Foreskin keratinocyte (primary cell): ENCODE measurements at places on chromosomes 6 and 20. TPM values are rescaled to one million over a fixed set of nuclear protein-coding genes. Genes with fewer than 3 reads are reported as not detected.
A peak's percentile ranks its signal among the peaks of the same experiment; 100 is the strongest.

Gene RBPJL
- not detected in 2 replicates for total RNA-seq

DNA sequence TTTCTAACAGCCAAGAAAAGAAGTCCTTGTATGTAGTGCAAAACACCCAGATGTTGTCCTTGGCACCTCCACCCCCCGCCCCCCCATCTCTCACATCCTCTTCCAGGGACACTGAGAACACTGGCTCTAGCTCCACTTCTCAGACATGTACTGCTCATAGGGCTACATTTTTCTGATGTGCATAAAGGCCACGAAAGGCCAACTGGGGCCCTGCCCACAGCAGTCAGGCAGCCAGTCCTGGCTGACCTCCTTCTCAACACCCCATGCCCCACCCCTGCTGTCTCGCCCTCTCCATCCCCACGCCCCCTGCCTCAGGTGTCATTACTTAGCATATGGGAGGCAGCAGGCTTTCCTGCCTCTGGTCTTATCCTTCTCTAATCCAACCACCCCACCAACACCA lies 11.3 kb downstream of the GABRR1 start:
- no peak for DNase-seq

- no peak for DNase-seq
These were observed 28.8 kb downstream of the MTRES1 start for GRCh38 chr6:107056796-107057195.

Gene OR2B6
- total RNA-seq = not detected in 2 replicates

- DNase-seq = peak; percentile 51
These were observed 35.1 kb downstream of the TIAM2 start for GRCh38 chr6:155030148-155030720.

DNA sequence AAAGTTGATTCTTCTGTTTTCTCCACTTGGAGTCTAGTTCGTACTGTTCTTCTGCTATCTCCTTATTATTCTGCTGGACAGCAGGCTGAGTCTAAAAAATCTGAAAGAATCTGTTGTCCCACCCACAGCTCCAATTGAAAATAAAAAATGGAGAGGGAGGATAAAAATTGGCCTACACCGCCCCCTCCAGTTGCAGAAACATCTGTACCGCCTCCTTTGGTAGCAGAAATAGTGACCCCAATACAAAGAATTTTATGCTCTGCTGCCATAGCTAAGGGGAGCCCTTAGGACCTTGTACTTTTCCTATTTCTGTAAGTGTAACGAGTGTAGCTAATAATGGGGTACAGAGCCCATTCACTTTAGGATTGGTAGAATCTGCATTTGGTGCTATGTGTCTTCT lies 4.9 kb upstream of the FKBP1A start:
- DNase-seq = no peak

Gene SPAG4
- 1.5 and 3.2 TPM in 2 replicates for total RNA-seq

DNA sequence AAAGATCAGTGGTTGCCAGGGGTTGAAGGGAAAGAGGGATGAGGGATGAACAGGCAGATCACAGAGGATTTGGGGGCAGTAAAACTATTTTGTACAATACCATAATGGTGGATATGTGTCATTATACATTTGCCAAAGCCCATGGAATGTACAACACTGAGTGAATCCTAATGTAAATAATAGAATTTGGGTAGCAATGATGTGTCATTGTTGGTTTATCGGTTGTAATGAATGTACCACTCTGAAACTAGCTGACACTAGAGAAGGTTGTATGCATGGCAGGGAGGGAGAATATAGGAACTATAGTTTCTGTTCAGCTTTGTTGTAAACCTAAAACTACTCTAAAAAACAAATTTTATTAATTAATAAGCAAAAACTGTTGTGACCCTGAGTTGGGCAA lies 17.8 kb upstream of the ASF1A start:
- no peak for DNase-seq

Gene BTN1A1
- not detected in 2 replicates for total RNA-seq

DNA sequence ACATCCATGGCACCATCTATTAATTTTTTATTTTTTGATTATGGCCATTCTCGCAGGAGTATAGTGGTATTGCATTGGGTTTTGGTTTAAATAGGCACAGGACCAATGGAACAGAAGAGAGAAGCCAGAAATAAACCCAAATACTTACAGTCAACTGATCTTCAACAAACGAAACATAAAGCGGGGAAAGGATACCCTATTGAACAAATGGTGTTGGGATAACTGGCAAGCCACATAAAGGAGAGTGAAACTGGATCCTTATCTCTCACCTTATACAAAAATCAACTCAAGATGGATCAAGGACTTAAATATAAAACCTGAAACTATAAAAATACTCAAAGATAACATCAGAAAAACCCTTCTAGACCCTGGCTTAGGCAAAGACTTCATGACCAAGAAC lies 25.3 kb upstream of the RUNX2 start:
- no peak for DNase-seq

GRCh38 chr6:2021713-2022125 lies 223.7 kb downstream of the GMDS start:
- peak; percentile 78 for DNase-seq

DNA sequence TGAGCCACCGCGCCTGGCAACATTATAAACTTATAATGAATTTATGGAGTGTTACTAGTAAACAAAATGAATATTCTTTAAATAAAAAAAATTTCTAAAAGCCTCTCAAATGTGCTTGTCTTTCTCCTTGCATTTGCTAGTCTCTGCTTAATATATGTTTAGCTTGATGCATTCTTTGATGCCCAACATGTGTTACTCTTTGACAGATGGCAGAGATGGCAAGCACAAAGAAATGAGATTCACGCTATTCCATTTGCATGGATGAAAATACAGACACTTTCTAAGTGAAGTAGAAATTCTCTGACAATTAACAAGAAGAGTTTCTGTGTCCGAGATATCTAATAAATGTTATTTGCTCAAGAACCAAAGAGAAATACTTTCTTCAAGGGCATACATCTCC lies 30.1 kb downstream of the DCDC2 start:
- DNase-seq = no peak

Gene DACT2
- total RNA-seq = 0.48 and 0.71 TPM in 2 replicates

Gene PLEKHG1
- 2.5 and 4.1 TPM in 2 replicates for total RNA-seq

Gene MCCD1
- total RNA-seq = not detected in 2 replicates

Gene SIRPB2
- total RNA-seq = 0.28 and 0.48 TPM in 2 replicates

Gene APCDD1L
- total RNA-seq = 2.1 and 4.4 TPM in 2 replicates

Gene TGM2
- 17.4 and 41.2 TPM in 2 replicates for total RNA-seq

- no peak for DNase-seq
These were observed 46.1 kb downstream of the RAB44 start for GRCh38 chr6:36743538-36744303.

- no peak for DNase-seq
These were observed 357.9 kb downstream of the FARS2 start for GRCh38 chr6:5619249-5619648.

Gene SNAP91
- total RNA-seq = not detected in 2 replicates

Gene TMEM244
- not detected in 2 replicates for total RNA-seq

DNA sequence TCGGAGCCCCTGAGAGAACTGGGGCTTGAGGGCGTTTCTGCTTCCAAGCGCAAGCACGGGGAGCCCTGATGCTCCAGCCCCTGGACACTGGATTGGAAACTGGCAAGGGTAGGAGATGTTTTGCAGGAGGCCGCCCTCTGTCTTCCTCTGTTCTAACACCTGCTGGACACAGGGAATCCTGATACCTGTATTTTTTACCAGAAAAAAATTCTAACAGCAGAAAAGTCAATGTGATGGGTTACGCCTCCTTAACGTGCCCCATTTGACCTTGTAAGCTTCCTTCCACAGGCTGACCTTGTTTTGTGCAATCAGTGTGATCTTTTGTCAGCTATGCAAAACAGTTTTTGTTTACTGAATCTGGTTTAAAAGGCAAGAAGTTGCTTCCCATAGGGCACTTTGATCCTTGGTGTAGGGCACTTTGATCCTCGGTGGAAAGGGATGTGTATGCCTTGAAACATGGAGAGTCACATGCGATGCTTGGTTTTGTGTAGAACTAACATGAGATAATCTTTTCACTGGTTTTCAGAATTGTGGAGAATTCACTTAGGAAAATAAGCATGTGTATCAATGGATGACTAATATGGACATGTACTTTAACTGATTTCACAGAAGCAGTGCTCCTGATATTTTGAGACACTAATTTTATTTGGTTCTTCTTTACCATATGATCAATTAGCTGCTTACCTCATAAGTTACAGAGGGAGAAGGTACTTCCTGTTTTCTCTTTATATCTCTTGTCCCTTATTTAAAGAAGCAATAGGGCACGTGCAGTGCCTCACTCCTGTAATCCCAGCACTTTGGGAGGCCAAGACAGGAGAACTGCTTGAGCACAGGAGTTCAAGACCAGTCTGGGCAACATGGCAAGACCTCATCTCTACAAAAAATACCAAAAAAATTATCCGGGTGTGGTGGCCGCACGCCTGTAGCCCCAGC lies 59.9 kb upstream of the MAP3K4 start:
- no peak for DNase-seq

DNA sequence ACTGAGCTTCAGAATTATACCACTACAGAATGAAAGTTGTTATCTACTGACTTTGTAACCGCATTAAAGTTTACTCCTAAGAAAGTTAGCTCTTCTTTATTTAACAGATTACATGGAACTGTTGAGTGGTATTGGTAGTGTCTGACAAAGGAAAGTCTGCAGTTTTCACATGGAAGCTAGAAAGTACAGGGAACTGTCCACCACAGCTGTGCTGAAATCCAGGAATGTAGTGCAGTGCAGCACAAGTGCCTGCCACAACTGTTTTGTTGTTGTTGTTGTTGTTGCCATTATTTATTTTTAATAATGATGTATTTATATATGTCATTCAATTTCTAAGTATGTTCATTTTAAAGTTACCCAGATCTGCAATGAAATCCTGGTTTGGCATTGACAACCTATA lies 464.9 kb downstream of the TBC1D32 start:
- DNase-seq = no peak

- no peak for DNase-seq
These were observed 114.1 kb downstream of the CD83 start for GRCh38 chr6:14231501-14232280.

DNA sequence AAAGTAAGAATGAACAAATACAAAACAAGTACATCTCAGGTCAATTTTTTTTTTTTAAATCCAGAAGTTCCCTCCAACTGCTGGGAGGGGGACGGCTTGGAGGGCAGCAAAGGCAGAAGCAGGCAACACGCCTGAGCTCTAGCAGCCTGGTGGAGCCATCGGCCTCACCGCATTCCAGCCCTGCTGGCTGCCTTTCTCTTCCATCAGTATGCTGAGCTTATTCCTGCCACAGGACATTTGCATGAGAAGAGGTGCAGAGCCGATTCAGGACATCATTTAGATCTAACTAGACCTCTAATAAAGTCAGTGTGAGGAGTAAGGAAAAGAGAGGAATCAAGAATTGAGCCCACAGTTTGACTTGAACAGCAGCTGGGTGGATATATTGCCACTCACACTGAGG lies 318.8 kb downstream of the ZFAND3 start:
- DNase-seq = no peak

GRCh38 chr6:55980627-55981211 lies 105.3 kb upstream of the BMP5 start:
- DNase-seq = peak; percentile 4

DNA sequence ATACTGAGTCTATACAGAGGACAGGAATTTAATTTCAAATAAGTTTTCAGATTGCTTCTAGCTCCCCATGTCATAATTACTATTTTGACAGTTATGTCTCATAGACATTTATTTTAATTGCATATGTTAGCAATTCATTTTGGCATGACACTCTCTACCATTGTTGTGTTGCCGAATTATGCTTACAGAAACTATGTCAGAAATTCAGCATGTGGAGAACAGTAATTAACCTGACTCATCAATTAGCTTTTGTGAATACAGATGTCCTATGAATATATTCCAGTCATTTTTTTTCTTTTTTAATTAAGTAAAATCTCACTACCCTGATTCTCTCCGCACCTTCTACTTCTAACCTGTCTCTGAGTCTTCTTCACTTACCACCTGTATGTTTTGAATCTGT lies 105.1 kb downstream of the NKAIN2 start:
- no peak for DNase-seq

DNA sequence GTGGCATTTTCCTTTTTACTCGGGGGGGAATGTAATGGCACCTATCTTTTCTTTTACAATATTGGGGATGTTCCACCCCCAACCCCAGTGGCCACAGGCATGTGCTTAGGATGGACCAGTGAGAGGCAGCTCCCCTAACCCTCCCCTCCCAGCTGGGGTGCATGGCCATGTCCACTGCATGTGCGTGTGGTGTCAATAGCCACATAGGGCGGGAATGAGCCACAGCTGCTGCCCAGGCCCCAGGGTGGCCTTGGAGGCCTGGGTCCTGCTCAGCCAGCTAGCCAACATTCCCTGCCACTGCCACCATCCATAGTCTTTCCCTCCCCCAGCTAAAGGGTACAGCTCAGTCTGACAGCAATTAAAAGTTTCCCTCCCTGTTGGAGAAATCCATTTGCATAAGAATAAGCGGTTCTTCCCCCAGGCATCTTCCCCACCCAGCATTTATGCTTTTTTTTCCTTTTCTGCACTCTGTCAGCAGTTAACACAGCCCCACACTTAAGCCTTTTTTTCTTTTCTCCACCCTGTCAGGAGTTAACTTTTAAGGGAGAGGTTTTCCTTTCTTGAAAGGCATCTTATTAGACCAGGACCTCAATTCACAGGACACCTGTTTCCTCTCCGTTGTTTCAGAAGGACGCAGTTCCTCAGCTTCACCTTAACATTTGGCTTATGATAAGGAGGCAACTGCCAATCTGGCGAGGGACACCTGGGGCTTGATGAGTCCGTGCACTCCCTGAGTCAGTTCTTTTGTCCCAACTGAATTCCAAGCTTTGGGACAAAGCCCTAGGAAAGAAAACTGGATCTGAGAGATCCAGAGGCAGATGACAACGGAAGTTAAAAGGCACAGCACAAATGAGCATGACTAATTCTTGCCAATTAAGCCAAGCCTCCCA lies 121.4 kb downstream of the TPBG start:
- DNase-seq = no peak

- no peak for DNase-seq
These were observed 179.7 kb downstream of the DLL1 start for GRCh38 chr6:170111141-170111664.

Gene PAK5
- total RNA-seq = not detected in 2 replicates

Gene CGA
- total RNA-seq = not detected in 2 replicates

DNA sequence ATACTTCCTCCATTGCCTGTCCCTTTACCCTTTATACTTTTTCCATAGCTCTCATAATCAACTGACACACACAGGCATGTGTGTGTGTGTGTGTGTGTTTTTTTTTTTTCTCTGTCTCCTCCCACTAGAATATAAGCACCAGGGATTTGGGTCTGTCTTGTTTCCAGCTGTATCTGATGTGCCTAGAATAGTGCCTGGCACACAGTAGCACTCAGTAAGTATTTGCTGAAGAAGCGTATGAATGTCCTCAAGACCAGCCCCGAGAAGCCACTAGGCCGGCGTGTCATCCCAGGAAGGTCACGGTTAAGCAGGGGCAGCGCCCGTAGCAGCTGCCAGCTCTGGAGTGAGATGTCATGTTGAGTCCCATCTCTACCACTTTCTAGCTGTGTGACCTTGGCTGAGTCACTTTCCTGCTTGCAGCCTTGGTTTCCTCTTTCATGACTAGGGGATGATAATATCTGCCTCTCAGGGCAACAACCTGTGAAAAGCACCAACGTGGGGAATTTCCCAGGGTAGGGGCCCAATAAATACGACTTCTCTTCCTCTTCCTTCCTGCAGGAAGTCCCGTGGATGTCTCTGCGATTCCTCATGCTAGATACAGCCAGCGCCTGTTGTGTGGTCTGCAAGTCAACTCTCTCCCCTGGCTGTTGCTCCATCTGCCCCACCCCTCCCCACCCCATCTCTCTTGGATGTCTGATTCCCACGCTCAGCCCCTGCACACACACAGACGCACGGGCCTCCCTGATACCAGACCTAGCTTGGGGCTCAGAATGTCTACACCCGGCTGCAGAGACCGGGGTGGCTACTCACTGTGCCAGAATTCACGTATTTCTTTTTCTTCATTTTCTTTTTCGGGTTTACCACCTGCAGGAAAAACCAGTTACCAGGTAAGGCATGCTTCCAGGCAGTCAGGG lies 58.1 kb downstream of the RAB44 start:
- DNase-seq = peak; percentile 84
